Activated CD4-positive, CD25-positive, alpha-beta regulatory T cell (primary cell): ENCODE measurements at places on chromosomes 1 and 21.

- DNase-seq = no peak
Observed at GRCh38 chr1:234395297-234395696, 22.0 kb downstream of the COA6 start.

DNA sequence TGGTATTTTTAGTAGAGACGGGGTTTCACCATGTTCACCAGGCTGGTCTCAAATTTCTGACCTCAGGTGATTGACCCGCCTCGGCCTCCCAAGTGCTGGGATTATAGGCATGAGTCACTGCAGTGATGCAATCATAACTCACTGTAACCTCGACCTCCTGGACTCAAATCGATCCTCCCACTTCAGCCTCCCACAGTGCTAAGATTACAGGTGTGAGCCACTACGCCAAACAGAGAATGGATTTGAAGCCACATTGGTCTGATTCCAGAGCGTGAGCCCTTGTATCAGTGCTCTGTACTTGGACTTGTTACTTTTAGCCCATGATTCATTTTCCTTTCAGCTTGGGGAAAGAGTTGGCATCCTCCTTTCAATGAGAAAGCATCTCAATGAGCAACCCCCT is 14.9 kb upstream of the ZNF683 start:
- DNase-seq = no peak

- no peak for DNase-seq
Observed at GRCh38 chr1:39819091-39819812, 30.6 kb upstream of the BMP8B start.

DNA sequence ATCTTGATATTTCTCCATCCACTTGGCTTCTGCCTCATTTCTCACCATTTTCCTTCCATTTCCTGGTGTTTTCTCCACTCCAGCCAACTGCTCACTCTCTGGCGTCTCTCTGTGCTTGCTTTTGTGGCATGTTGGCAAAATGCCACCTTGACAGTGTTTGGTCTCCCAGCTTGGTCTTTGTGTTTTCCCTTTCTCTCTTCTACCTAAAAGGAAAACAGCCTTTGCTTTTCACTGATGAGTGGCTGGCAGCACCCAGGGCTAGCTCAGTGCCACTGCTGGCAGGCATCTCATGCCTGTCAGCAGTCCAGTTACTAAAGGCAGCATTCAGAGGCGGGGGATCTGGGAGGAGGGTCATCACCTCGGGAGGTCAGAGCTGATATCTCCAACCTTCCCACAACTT is 55.3 kb upstream of the DSCAM start:
- no peak for DNase-seq

GRCh38 chr1:110133436-110133835 is 16.9 kb upstream of the SLC6A17 start:
- DNase-seq = no peak

DNA sequence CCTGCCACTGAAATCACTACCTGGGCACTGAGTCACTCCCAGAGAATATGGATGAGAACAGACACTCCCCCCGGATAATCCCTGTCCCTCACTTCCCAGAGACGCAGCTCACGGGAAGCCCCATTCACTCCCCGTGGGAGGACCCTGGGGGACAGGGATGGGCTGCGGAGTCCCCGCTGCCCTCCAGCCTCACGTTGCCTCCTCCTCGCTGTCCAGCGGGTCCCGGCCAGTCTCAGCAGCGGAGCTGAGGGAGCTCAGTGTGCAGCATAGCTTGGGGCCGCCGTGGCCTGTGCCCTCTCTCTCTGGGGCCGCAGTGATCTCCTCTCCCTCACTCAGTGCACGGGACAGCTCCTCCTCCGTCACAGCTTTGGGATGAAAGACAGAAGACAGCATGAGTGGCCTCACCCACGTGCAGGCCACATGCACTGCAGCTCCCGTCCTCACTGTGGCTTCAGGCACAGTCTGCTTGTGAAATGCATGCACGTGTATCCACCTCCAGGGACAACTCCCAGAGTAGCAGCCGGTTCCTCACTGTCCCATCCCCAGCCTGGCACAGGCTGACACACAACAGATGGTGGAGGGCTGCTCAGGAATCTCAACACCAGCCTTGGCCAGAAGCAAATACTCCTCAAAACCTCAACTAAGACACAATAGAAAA is 7.4 kb downstream of the CFAP410 start:
- no peak for DNase-seq

- DNase-seq = no peak
Observed at GRCh38 chr1:91499904-91500755, 521 bp upstream of the CDC7 start.

- DNase-seq = no peak
Observed at GRCh38 chr1:9503001-9503675, 36.1 kb upstream of the SLC25A33 start.

- no peak for DNase-seq
Observed at GRCh38 chr1:62178372-62178771, 16.3 kb upstream of the L1TD1 start.

- no peak for DNase-seq
Observed at GRCh38 chr1:193185901-193186731, at the start of gene B3GALT2. B3GALT2 (minus strand) TSS chr1:193186613; CDS start chr1:193181562, 5,051 bp downstream.

DNA sequence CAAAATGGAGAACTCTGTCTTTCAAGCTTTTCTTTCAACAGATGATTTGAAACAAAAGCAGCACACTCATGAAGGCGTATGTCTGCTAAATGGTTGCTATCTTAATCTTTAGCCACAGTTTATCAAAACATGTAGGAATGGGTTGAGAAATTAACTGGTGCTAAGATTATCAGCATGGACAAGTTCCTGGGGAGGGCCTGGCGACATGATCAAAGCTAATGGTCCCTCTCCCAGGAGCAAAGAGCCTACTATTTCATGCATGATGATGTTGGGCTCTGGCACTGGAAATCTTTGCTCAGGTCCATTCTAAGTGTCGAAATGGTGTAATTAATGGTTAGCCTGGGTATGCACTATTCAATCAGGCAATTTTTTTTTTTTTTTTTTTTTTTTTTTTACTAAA is 91.7 kb downstream of the SLC45A1 start:
- DNase-seq = no peak

DNA sequence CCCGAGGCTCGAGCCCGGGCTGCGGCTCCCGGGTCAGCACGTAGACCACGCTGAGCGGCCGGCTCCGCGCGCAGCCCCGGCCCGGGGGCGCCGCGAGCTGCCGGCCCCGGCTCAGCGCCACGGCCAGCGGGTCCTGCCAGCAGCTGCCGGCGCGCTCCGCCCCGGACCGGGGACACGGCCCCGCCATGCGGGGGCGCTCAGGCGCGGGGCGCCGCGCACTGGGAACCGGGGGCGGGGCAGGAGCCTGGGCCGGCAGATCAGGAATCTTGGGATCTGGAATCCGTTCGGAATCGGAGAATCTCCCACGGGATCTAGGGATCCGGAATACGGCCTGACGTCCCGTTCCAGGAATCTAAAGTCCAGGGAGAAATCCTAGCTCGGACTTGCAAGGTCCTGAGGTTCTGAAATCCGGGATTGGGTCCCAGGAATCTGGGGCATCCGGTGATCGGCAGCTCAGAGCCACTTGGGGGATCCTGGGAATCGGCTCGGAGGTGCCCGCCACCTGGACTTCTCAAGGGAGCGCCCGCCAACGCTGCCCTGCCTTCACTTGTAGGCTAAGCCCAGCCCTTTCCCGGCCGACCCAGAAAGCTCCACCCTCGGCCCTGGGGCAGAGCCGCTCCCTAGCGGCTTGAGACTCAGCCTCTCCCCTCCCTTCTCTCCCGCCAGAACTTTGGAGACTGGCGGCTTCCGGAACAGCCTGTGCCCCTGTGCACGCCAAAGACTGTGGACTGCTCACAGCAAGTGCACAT is at the start of gene MAP3K6:
TSS of gene MAP3K6 (minus strand) at position 551 of the 749 bp plus-strand sequence. CDS start at position 187, 364 bp downstream.
- DNase-seq = no peak

DNA sequence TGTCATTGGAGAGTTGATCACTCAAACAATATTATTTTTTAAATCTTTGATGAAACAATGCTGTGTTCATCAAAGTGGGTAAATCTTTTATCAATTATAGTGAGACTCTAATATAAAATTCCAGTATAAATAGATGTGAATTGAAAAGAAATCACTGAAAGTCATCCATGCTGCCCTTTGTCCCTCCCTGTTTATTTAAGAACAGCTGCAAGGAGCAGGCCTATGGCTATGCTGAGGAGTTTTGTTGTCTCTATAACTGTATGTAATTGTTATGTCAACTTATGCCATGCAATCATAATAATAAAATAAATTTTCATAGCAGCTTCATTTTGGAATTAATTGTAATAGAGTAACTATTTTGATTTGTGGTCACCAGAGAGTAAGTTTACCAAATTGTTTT is 1272.4 kb upstream of the ADGRL4 start:
- DNase-seq = no peak

- DNase-seq = no peak
Observed at GRCh38 chr1:47209725-47210325, 20.0 kb upstream of the PDZK1IP1 start.

DNA sequence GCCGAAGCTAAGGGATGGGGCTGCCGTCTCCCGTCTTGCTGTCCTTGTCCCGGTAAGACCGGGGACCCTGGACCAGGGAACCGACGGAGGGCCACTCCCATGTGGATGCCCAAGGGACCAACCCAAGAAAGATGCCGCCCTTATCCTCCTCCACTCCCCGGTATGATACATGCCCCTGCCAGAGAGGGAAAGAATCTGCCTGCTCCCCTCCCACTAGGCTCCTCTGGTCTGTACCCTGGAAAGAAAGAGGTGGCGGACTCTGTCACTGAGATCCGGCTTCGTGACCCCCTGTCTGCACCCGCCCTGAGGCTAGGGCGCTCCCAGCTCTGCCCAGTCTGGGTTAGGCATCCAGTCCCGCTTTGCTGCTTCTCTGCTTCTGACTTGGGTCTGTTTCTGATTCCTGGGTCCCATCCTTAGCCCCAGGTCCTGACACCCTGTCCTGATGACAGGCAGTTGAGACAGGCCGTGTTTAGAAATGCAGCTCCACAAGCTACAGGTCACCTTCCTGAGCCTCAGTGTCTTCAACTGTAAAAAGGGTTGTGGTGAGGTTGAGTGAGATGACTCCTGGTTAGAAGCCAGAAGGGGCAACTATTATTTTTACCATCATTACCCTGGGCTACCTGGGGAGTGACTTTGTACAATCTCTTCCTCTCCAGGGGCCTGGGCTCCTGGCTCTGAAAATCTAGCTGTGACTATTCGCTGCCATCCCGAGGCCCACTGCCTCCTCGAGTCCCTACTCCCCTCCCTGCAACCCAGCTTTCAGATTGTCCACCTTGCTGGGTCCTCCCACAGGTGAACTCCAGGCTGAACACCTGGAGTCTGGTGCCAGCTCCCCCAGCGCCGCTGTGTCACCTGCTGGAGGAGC is 3.7 kb downstream of the MATN1 start:
- no peak for DNase-seq

DNA sequence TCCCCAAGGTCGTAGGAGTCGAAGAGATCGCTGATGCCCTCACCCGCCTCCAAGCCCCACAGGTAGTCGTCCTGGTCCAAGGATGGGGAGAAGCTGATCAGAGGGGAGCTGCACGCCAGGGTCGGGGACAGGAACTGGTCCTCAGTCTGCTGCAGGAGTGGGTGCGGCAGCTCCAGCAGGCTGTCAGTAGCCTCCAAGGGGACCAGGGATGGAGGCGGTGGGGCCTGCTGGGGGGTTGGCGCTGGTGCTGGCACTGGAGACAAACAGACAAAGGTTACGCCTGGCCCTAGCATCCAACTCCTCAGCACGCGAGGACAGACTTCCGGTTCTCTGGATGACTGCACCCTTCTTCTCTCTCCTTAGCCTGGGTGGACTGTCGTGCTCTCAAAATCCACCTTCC is 21.1 kb downstream of the E2F2 start:
- DNase-seq = no peak

DNA sequence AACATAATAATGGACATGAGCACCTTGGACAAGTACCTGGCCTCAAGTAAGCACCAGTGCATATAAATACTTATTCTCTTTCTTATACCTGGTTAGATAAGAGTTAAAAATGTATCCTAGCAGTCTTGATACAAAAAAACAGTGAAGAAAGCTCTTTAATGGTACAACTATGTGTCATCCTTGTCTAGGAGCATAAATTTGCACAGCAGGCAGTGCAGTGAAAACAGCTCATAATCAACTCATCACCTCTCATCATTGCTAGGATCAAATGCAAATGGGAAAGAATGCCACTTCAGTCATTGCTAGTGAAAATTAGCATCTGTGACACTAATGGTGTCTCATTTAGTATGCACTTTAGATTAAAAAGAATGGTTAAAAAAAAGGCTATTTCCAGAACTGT is 7.6 kb downstream of the SAMSN1 start:
- no peak for DNase-seq

DNA sequence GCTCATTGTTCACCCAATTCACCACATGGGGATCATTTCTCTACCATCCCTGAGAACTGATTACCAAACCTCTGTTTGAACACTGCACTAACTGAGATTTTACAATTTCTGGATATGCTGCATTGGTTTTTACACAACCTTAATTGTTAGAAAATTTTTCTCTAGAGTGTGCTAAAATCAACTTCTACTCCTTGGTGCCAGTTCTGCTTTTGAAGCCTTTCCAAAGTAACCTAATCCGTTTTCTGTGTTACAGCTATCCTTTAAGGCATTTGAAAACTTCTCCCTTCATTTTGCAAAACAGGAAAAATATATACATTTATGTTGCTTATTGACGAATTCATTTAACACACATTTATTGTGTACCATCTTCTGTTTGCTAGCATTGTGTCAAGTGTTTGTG is 23.7 kb downstream of the SMAP2 start:
- DNase-seq = no peak

DNA sequence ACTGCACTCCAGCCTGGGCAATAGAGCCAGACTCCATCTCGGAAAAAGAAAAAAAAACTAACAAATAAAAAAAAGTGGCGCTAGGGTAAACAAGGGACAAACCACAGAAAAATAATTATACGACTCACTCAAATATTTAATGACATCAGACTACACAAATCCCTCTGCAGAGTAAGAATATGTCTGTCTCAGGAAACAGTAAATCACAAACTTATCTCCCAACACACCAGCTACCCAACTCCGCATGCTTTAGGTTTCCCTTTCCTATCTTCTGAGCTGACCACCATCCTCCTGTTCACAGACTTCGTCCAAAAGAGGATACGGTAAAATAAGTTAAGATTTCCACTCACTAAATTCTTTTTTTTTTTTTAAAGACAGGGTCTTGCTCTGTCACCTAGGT is 16.2 kb downstream of the WDR47 start:
- no peak for DNase-seq

DNA sequence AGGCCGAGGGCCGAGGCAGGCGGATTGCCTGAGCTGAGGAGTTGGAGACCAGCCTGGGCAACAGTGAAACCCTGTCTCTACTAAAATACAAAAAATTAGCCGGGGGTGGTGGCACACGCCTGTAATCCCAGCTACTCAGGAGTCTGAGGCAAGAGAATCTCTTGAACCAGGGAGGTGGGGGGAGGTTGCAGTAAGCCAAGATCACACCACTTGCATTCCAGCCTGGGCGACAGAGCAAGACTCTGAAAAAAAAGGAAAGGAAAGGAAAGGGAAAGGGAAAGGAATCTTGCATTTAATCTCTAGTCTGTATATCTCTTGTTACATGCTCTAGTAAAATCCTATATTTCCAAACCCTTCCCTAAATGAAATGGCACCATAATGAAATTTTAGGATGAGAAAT is 328.3 kb upstream of the ADGRL2 start:
- DNase-seq = no peak
